ENCODE measurements at places on chromosomes 2 and 18.
A peak's percentile ranks its signal among the peaks of the same experiment; 100 is the strongest.

- no peak for DNase-seq
Observed at GRCh38 chr2:58845011-58845410, 603.9 kb upstream of the FANCL start.

DNA sequence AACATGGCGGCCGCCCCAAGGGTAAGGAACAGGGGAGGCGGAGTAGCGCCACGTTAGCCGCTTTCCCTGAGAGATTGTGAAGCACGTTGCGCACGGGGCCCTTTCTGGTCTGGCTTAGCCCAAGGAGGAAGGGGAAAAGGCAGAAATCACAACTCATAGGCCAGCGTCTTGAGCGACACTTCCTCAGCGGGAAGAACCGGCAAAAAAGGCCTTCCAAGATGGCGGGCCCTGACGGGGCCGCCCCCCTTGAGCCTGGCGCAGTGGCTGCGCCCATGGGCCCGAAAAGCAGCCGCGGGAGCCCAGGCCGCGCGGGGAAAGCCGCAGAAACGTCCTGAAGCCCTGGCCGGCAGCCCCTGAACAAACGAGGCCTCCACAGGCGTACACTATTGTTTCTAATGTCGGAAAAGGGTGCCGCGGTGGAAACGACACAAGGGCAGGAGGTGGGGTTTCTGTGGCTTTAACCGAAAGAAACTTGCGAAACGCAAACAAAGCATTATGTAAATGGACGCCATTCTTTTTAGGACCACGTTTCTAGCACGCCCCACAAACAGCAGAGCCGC, 919 bp upstream of the PCBP1 start:
- peak; percentile 78 for DNase-seq

- DNase-seq, result no peak
Observed at GRCh38 chr2:61834893-61835292, 19.0 kb downstream of the FAM161A start.

DNA sequence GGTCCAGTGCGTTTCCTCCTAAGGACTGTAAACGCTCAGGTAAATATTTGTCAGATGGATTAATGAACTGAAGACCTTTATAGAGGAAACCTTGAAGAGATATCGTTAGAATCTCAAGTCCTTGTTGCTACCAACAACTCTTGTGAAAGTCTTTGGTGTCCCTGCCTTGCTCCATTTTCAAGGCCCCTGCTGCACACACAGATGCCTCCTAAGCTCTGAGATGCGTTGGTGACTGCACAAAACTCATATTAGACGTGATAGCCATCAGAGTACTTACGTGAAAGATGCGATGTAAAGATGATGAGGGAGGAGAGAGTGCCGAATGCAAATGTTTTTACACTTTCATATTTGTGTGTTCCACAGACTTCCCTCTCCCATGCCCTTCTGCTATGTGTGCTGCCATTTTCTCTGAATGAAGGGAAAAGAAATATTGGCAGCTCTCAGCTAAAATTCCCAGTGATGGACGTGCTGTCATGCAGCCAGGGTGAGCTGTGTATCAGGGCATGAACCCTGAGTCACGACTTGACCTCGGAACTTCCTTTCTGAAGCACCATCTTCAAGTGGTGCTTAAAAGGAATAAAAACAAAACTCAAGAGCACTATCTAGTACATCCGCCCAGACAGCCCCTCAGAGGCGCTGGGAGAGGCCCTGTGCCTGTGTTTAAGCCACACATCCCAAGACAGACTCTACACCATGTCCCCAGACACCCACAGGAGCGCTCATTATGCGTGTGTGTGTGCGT, 117.4 kb downstream of the FAM210A start:
- no peak for DNase-seq

- DNase-seq, result no peak
Observed at GRCh38 chr2:218400167-218400929, 680 bp downstream of the CTDSP1 start.

DNA sequence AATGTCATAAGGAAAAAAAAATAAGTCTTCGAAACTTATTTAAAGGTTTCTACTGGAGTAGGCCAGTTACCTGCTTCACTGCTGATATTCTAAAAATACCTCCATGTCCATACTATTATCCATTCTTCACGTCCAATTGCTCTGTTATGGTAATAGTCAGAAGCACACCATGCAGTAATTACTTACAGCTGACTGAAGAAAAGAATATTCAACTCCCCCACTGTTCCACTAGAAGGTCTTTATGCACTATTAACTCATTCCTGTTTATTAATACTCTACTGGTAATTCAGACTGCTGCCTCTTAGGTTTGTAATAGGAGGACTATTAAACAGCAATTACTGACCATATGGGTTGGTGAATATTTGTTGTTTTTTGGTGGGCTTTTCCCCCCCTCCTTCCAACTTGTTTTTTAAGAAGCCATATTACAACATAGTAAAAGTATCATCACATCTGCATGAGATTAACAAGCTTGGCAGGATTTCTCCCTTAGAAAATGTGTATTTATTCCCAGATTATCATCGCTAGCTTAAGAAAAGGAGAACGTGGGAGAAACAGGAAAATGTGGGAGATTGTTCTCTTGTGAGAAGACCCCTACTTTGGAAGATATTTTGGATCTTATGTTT, 806.4 kb upstream of the FANCL start:
- no peak for DNase-seq

DNA sequence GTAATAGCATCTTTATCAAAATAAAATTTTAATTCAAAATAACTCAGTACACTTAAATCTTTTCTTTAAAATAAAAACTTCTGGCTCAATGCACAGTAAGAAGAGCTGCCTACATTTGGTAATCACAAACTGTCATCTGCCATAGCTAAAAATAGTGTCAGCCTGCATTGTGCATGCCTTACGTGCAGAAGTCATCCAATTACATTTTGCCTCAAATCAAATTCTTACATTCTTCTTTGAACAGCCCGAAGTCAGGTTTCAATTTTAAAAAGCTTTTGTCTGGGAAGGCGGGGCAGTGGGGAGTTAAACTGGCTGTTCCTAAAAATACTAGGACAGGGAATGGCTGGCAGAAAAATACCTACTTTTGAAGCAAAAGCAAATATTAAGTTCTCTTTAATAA, 51.1 kb downstream of the RTN4 start:
- DNase-seq, result peak; percentile 60

DNA sequence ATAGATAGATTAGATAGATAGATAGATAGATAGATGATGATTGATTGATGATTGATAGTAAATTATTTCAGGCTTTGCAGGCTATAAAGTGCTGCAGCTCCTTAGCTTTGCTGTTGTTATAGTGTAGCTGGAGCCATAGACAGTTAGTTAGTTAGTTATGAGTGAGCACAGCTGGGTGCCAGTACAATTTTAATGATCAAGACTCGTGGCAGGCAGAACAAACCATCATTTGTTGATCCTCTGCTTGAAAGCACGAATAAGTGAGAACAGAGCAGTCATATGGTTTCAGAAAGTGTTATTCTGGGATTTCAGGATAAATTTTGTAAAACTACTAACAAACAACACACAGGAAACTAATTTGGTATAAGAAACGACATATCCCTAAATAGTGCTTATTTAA, 53.9 kb downstream of the THOC1 start:
- no peak for DNase-seq

- no peak for DNase-seq
Observed at GRCh38 chr2:1528273-1529064, 115.2 kb downstream of the TPO start.

- no peak for DNase-seq
Observed at GRCh38 chr2:142307616-142308115, 176.8 kb upstream of the LRP1B start.

- DNase-seq, result no peak
Observed at GRCh38 chr2:68689553-68690537, 44.8 kb upstream of the ARHGAP25 start.

DNA sequence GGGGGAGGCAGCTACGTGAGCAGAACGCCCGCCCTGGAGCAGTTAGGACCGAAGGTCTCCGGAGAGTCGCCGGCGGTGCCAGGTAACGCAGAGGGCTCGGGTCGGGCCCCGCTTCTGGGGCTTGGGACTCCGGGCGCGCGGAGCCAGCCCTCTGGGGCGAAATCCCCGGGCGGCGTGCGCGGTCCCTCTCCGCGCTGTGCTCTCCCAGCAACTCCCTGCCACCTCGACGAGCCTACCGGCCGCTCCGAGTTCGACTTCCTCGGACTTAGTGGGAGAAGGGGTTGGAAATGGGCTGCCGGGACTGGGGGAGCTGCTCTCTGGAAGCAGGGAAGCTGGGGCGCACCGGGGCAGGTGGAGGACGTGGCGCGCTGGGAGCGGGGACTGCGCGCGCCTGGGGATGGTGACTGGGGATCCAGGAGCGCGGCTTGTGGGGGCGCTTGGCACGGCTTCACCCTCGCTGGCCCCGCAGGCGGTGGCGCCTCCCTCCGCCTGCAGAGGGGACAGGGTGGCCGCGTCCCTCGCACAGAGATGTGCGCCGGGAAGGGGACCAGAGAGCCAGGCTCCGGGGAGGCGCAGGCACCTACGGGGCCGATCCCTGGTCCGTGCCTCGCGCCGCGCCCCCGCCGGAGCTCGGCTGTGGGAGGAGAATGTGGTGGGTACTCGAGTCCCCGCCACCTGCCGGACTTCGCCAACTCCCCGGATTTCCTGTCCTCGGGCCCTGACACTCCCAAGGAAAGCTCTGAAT, 688 bp downstream of the CDH20 start:
- no peak for DNase-seq

DNA sequence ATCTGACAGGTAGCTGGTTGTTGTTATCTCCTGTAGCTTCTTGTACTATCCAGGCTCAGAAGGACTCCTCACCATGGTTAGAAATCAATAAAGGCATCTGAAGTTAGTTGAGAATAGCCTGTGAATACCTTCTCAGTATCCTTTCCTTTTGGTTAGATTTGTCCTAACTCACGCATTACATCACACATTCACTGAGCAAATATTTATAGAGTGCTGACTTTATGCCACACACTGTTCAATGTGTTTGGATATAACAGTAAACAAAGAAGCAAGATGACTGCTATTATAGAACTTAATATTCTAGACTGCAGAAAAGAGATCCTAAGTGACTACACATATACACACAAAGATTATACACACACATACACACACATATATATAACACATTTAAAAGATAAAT, 889.9 kb upstream of the CHAC2 start:
- no peak for DNase-seq

GRCh38 chr18:68608851-68609490, 105.9 kb downstream of the TMX3 start:
- DNase-seq, result peak; percentile 40

DNA sequence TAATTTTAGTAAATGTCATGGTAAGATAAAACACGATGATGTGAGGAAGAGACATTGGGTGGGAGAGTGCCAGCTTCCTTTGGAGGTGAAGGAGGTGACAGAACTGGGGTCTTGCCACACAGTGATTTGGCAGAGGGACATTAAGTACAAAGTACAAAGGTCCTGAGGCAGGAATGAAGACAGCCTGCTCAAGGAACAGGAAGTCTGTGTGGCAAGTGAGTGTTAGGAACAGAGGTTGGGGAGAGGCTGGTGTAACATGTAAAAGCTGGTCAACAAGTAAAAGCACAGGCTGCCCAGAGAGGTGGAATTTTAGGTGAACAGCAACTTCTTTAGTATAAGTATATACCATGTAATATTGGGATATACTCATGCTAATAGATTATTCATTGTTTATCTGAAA, 73.1 kb downstream of the INPP5D start:
- DNase-seq, result no peak

DNA sequence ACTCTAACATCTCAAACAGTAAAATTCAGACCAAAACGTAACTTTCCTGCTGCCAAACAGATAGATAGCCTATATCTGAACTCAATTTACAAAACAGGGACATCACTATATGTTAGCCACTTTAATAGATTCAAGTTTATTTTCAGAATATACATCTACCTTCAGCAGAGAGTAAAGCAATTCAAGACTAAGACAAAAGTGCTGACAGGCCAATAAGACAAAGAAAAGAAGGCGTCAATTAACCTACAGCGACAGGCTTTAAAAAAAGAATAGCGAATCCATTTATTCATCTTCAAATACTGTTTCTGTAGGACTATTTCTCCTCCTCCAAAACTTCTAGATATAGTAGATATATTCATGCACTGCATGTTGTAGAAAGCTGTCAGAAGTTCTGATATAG, 333.0 kb downstream of the GRB14 start:
- no peak for DNase-seq

DNA sequence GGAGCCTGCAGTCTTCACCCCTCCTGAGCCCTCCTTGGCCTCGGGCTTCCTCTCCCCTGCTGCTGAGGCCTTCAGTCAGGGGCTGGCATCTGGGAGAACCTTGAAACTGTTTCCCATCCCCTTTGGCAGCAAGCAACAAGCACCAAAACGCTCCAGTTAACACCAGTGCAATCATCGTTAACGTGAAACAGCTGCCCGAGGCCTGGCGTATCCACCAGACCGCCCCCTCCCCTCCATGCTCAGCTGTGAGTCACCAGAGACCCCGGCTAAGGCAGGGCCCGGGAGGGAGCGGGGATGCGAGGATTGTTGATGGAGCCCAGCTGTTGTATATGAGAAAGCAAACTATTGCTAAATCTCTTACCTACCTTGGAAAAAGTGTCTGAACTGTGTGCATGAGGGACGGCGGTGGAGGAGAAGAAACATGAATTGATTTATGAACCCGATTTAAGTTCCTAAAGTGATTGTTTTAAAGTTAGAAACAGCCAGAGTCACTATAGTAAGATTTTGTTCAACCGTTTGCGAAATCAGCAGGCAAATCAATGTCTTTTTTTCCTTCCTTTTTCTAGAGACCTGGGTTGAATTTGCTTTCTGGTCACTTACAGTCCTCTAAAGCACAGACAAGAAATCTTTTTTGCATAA, 5.2 kb downstream of the ZFP36L2 start:
- peak; percentile 88 for DNase-seq

DNA sequence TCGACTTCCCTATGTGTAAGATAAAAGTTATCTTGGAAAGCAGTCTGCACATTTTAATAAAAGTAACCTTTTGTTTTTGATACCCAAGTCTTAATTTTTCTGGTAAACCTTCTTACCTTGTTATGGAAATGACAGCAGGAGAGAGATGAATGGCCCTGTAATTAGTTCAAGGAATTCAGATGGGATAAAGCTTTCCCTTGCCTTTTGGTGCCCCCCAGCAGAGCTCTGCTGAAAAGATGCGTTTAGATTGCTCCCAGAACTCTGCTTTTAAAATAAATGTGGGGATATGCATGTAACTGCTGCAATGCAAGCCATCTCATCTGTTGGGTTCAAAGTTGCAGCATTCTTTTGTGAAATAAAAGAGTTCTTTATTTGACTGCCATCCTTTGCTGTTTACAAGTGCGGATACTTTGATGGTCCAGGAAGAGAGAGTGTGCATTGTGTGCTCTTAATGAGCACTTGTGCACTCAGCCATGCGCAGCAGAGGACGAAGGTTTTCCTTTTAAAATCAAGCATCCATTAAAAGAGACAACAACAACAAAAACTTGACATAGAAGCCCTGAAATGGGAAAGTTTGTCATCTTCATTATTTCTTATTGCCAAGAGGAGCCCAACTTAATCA, 176.7 kb upstream of the ST6GAL2 start:
- no peak for DNase-seq

GRCh38 chr2:118112771-118113334, 24.6 kb downstream of the INSIG2 start:
- DNase-seq, result no peak

Data from NCI-H446 treated with DMSO at 0.1 percent for 48 hours (cell line).